CD4-positive, alpha-beta memory T cell (primary cell): ENCODE measurements at places on chromosomes 7 and 10. TPM values are rescaled to one million over a fixed set of nuclear protein-coding genes. Genes with fewer than 3 reads are reported as not detected.

DNA sequence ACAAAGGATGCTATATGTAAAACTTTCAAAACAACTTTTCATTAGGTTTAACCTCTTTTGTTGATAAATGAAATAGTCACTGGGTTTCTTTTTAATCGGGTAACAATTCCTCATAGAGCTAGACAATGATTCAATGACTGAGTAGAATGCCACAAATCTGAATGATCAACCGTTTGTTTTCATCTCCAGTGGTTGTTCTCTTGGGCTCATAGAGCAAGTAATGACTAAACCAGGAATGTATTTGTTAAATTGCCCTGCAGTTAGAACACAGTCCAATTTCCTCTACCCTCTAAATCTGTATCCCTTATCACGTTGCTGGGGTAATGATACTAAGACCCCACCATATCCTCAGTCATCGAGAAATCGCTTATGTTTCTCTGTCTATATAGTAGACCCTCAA lies 40.0 kb downstream of the CNNM1 start:
- no peaks in the 10 kb centered on the region for H3K27me3 ChIP-seq
- H3K36me3 ChIP-seq, result no peaks in the 10 kb centered on the region
- H3K4me1 ChIP-seq, result peaks cover 6% of the 10 kb centered on the region
- no peak overlapping the region for H3K4me3 ChIP-seq

- DNase-seq, result no peak
- peaks cover 42% of the 10 kb centered on the region for H3K4me1 ChIP-seq
- H3K4me3 ChIP-seq, result no peak overlapping the region
Measured at GRCh38 chr7:44987996-44988395, 9.2 kb upstream of the MYO1G start.

GRCh38 chr10:79081353-79082034 lies 12.7 kb downstream of the ZMIZ1 start:
- no peak overlapping the region for H3K4me3 ChIP-seq
- DNase-seq, result no peak
- no peaks in the 10 kb centered on the region for H3K36me3 ChIP-seq
- peaks cover 68% of the 10 kb centered on the region for H3K4me1 ChIP-seq
- no peak overlapping the region for H3K27ac ChIP-seq
- H3K27me3 ChIP-seq, result no peaks in the 10 kb centered on the region

DNA sequence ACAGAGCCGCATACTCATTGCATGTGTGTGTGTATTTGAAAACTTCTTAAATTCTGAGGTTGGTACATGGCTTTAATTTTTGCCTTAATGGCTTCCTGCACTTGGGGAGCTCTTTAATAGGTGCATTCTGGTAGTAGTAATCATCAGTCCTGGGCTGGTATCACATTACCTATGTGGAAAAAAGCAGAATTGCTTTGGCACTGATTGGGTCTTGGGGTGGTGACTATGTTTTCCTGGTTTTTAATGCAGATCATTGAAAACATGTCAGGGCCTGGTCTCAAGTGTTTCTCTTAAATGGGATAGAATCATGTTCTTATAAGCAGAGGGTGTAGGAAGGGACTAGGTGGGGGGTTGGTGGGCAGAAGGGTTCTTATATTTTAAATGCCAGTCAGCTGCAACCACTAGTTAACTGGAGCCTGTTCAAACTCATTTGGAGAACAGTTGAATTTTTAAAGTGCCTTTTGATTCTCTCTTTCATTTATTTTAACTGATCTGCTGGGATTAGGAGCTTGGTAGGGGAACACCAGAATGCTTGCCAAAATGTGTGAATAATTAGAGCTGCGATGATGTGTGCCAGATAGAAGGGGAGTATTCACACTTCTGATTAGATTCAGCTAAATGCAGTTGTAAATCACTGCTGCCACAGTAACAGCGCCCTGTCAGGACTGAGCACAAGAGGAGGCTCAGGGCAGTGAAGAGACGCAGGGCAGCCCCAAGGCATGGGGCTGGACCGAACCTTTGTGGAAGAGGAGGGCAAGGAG lies 633.5 kb upstream of the GALNT17 start:
- no peaks in the 10 kb centered on the region for H3K36me3 ChIP-seq
- H3K4me3 ChIP-seq, result no peak overlapping the region
- no peak overlapping the region for H3K27ac ChIP-seq
- no peaks in the 10 kb centered on the region for H3K4me1 ChIP-seq
- H3K27me3 ChIP-seq, result no peaks in the 10 kb centered on the region

DNA sequence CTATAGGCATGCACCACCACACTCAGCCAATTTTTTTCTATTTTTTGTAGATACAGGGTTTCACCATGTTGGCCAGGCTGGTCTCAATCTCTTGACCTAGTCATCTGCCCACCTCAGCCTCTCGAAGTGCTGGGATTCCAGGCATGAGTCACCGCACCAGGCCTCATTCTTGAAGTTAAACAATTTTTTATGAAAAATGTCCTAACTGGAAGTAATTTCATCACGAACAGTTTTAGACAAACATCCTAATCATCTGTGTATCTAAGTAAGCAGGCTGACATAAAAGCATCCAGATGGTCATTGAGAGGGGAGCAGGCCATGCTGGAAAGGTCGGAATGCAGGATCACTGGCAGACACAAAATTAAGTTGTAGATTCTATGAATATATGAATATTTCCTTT lies 269.1 kb downstream of the ZMYND11 start:
- H3K36me3 ChIP-seq, result no peaks in the 10 kb centered on the region
- no peak overlapping the region for H3K27ac ChIP-seq
- H3K4me3 ChIP-seq, result no peak overlapping the region
- DNase-seq, result no peak
- no peaks in the 10 kb centered on the region for H3K27me3 ChIP-seq

DNA sequence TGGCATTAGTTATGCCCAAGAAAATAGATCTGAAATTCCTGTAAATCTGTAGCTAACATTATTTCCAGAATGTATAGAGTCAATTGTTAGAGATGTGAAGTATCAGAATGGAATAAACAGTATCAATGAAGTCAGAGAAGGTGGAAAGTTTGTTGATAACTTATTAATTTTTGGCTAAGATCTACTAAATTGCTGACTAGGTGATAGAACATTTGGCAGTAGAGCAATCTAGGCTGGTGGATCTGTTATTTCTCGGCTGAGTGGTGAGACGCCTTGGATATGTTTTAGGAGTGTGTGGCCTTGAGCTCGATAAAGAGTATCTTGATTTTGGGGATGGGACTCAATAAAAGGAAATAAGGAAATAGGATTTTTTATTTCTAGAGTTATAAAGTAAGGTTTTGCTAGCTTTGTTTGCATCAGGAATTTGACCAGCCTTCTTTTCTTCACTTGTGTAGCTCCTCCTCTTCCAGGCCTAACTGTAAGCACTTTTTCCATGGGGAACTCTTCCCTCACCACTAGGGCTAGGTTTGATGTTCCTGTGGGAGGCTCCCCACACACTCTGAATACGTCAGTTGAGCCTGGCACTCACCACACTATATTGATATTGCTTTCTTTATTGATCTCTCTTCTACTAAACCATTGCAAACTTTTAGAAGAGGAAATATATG lies 86.8 kb upstream of the CSTF2T start:
- no peaks in the 10 kb centered on the region for H3K27me3 ChIP-seq
- no peaks in the 10 kb centered on the region for H3K4me1 ChIP-seq
- H3K27ac ChIP-seq, result no peak overlapping the region
- DNase-seq, result no peak
- H3K4me3 ChIP-seq, result no peak overlapping the region

- DNase-seq, result no peak
- no peak overlapping the region for H3K27ac ChIP-seq
- no peaks in the 10 kb centered on the region for H3K36me3 ChIP-seq
- H3K27me3 ChIP-seq, result no peaks in the 10 kb centered on the region
Measured at GRCh38 chr10:110704906-110705476, 60.9 kb downstream of the RBM20 start.

GRCh38 chr10:76444034-76444800 lies 1012.8 kb downstream of the LRMDA start:
- H3K27ac ChIP-seq, result no peak overlapping the region
- no peaks in the 10 kb centered on the region for H3K27me3 ChIP-seq
- no peaks in the 10 kb centered on the region for H3K4me1 ChIP-seq

LRMDA gene
- not detected for total RNA-seq
